ENCODE measurements at places on chromosomes 7 and 10.

GRCh38 chr7:28418311-28418710, 6.0 kb downstream of the CREB5 start:
- DNase-seq: no peak

DNA sequence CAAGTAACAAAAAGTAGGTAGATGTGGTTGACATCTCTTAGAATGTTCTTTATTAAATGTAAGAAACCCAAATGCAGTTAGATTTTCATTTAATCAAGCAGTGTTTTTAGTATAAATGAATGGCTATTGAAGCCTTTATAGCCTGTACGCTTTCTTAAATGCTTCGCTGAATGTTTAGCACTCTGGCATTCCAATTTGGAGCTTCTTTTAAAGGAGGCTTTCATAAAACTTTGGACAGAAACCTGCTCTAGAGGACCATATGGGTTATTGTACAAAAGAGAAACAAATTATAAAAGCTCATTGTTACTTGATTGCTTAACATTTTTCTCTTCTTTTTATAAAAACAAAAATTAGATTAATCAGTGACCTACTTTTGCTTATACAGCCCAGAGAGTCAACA, 59.5 kb downstream of the KCND2 start:
- no peak for DNase-seq

DNA sequence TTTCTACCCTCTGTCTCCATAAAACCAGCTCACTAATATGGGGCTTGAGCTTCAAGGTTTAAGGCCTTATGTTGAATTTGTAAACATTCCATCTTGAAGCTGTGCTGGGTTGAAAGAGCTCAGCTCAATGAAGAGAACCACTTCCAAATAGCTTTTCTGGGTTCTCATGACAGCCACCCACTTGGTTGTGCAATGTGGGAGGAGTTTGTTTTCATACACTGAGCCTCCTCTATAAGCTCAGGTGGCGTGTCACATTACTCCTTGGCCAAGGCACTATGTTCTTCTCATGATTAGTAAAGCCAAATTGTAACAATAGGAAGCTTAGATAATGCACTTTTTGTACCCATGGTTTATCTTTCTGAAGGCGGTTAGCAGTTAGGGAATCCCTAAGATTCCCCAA, 265.6 kb downstream of the PTEN start:
- no peak for DNase-seq

- DNase-seq: no peak
These were observed 71.2 kb downstream of the ABCC2 start for GRCh38 chr10:99853655-99854054.

- DNase-seq: no peak
These were observed 28.3 kb upstream of the CLDN4 start for GRCh38 chr7:73802459-73802858.

Data from activated CD4-positive, CD25-positive, alpha-beta regulatory T cell (primary cell).